Neural crest cell (in vitro differentiated cells): ENCODE measurements at places on chromosomes 6 and 20. TPM values are rescaled to one million over a fixed set of nuclear protein-coding genes. Genes with fewer than 3 reads are reported as not detected.

DNA sequence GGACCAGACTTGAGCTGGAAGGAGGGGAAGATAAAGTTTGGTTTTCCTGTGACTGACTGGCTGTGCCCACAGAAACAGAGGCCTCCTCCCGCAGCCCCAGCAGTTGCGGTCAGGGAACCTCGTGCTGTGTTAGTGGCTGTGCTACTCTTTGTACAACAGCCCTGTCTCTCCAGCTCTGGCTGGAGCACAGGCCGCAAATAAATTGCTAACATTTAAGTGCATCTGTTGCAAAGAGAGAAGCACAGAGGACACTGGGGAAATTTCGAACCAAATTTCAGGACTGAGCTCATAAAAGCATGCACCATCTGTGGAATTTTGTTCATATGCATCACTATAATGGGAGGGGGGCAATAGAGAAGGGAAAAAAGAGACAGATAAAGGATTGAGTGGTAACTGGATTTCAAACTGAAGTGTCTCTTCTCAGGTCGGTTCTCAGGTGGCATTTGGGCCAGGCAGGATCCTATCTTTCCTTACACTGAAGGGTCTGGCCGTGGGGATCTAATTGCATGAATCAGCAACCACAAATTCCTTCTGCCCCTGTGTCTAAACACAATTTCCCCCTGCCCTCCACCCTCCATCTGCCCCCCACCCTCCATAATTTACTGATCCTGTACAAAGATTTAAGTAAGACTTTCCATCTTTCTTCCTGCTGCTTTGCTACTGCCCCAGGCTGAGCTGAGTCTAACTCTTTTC, 88.9 kb upstream of the ATXN1 start:
- no peak for DNase-seq

GRCh38 chr20:10217721-10218410, 764 bp upstream of the SNAP25 start:
- peak; percentile 51 for DNase-seq

- no peak for DNase-seq
Measured at GRCh38 chr6:142373268-142374090, 71.7 kb downstream of the ADGRG6 start.

- DNase-seq: no peak
Measured at GRCh38 chr6:1605893-1606779, 3.6 kb upstream of the FOXC1 start.

GRCh38 chr20:40991181-40991889, 37.3 kb upstream of the TOP1 start:
- no peak for DNase-seq

GRCh38 chr6:166344240-166344639, 1.9 kb upstream of the SFT2D1 start:
- no peak for DNase-seq

- no peak for DNase-seq
Measured at GRCh38 chr20:48187851-48188250, 402.6 kb upstream of the SULF2 start.

DNA sequence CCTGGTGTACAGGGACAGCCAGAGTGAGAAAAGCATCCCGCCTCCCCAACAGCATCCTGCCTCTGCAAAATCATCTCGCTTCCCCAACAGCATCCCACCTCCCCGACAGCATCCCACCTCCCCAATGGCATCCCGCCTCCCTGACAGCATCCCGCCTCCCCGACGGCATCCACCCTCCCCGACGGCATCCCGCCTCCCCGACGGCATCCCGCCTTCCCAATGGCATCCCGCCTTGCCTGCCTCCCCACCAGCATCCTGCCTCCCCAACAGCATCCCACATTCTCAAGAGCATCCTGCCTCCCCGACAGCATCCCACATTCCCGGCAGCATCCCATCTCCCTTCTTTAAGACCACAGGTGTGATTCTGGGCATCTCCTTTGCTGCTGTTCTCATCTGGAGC, 46.0 kb upstream of the NXT1 start:
- DNase-seq: no peak

GRCh38 chr6:34460796-34461507, 4.9 kb upstream of the PACSIN1 start:
- no peak for DNase-seq

GRCh38 chr6:168983925-168984324, 269.7 kb downstream of the THBS2 start:
- DNase-seq: no peak

- DNase-seq: no peak
Measured at GRCh38 chr6:80003826-80004172, 650 bp upstream of the TTK start.

DNA sequence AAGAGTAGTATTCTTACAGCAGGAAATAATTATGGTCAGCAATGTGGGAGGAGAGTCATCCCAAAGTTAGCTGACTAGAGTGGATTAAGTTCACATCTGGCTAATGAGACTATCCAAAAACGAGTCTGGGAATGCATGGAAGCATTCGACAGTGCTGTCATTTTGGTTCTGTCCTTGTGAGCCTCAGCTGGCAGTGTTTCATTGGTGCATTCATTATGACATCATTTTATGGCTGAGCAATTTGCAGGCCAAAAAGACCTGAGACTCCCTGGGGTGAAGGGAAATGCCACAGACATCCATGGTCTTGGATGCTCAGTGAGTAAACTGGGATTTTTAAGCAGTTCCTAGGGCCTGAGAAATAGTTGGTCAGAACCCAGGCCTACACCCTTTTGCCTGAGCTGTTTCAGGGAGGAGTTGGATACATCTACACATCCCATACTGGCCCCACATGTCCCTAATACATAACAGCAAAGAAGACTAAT, 196.4 kb upstream of the CCN2 start:
- DNase-seq: no peak

- DNase-seq: no peak
Measured at GRCh38 chr20:23009636-23010035, 25.5 kb upstream of the SSTR4 start.

GRCh38 chr20:34876406-34877282, at the start of gene ACSS2:
TSS of gene ACSS2 (plus strand) at chr20:34876612. CDS start at chr20:34876646, 34 bp downstream.
- no peak for DNase-seq

DNA sequence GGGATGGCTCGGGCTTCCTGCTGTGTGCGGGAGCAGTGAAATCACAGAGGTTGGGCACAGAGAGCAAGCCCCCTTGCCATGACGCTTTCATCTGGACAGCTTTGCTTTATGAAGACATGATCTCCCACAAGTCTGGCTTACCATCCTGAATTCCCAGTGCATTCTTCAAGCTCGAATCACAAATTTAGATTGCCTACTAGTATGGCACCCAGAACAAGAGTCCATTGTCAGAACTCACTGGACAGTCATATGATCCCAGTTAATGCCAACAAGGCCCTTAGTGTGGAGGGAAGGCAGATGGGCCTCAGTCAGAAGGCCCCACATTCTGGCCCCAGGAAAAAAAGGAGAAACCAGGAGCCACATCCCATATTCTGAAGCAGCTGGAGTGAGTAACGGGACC, 147.3 kb upstream of the FOXQ1 start:
- no peak for DNase-seq

- DNase-seq: no peak
Measured at GRCh38 chr20:41344938-41345728, 4.5 kb downstream of the LPIN3 start.

GRCh38 chr6:95805699-95806098, 210.1 kb upstream of the FUT9 start:
- DNase-seq: no peak

DNA sequence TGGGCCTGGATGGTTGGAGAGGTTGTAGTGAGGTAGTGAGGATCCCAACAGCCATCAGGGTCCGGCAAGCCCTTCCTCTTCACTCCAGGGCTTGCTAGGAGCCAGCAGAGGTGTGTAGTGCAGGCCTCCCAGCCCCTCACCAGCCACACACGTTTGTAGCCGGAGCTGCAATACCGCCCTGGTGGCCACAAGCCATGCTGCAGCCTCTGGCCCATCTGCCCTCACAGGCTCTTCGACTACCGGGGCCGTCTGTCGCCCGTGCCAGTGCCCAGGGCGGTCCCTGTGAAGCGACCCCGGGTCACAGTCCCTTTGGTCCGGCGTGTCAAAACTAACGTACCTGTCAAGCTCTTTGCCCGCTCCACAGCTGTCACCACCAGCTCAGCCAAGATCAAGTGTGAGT, 36.4 kb downstream of the EIF2S2 start:
- DNase-seq: no peak

- no peak for DNase-seq
Measured at GRCh38 chr6:88666901-88667300, 296.5 kb downstream of the RNGTT start.

DNA sequence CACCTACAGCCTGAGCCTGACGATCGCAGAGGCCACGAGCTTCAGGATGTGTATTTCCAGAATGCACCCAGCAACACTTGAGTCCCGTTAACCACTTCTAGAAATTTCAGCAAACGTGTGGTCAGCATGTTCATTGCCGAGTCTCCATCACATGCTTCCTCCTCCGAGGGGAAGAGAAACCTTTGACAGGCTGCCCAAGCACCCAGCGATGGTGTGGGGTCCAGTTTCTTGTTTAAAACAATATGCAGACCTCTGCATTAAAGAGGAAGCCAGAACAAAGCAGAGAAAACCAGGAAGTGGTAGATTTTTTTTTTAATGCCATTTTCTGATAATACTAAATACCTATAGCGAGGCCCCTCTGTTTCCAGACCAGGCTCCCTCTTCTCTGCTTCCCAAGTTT, 71.9 kb downstream of the GNAS-AS1 start:
- DNase-seq: no peak

- DNase-seq: no peak
Measured at GRCh38 chr6:6660339-6661045, 72.0 kb downstream of the LY86 start.

DNA sequence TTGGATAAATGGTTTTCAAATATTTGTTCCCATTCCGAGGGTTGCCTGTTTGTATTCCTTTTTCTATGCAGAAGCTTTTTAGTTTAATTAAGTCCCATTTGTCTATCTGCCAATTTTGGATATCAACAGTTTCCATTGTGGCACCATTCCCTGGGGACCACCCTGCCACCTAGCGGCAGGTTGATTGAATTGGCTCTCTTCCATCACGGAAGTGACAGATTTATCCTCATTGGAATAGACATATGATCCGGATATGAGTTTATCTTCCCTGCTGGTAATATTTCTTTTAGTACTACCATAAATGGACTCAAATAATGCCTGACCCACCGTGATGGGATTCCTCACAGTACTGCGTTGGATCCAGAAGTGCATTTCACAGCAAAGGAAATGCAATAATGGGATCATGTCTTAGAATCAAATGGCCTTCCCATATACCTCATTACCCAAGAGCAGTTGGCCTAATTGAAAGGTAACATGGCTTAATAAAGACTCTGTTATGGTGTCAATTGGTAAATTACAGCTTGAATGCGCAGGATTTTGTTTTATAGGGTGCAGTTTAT, 327.0 kb downstream of the BMP2 start:
- peak; percentile 44 for DNase-seq

DNA sequence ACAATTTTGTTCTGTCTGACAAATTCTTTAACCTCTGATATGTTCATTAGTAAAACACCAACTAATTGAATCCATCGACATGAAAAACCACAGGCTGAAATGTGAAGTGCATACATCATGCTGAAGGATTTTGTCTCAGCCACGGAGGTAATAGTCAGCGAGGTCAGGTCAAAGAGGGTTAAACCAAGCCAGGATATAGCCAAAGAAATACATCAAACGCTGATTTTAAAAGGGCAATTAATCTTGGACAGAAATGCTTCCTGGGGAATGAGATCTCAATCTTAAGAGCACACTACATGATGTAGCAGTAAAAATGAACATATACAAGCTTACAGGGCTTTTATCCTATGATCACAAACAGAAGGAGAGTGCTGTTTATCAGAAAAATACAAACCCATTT, 106.7 kb downstream of the PRDM1 start:
- DNase-seq: no peak

DNA sequence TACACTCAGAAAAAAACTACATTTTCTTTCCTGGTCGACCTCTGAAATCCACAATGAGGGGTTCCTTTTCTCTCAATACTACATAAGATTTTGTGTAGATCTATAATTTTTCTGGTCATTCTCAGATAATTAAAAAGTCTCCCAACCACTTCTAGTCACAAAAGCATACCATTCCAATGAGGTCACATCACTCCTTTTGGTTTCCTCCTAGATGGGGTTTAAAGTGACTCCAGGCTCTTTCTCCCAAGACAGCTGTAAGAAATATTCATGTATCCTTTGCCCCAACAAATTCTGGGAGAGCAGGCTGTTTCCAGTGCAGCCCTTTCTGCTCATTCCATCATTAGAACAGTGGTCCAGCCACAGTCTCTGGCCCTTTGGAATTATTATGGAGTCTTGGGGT, 43.1 kb upstream of the BEND6 start:
- no peak for DNase-seq

- DNase-seq: no peak
Measured at GRCh38 chr6:35717449-35718374, 19.1 kb upstream of the ARMC12 start.

- no peak for DNase-seq
Measured at GRCh38 chr6:149208134-149208601, 109.3 kb upstream of the TAB2 start.

DNA sequence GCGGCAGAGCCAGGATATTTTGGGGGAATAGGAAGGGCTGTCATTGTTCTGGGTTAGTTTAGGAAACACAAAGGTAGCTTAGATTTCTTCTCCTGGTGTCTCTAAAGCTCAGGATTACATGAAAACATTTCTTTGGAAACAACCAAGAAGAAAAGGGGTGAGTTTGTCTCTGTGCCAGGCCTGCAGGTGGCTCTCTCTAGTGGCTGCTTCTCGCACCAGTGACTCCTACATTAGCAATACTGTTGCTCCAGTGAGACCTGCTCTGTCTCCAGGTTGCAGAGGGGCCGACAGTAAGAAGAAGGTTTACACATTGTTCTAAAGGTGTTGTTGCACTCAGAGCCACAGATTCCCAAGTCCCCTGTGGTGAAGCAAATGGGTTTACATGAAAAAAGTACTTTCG, 104.6 kb upstream of the GLP1R start:
- DNase-seq: no peak

NUP43 gene
- total RNA-seq: 67.2 and 73.3 TPM in 2 replicates

GATA5 gene
- total RNA-seq: 0.14 TPM in 1 of 2 replicates, not detected in the other

CAGE1 gene
- total RNA-seq: 0.16 and 0.20 TPM in 2 replicates

EFCAB8 gene
- total RNA-seq: 0.26 TPM in 1 of 2 replicates, not detected in the other

KIAA1755 gene
- total RNA-seq: 8.6 and 9.5 TPM in 2 replicates

PRR18 gene
- total RNA-seq: 0.16 and 0.35 TPM in 2 replicates

C20orf202 gene
- total RNA-seq: 0.18 and 0.23 TPM in 2 replicates

RALY gene
- total RNA-seq: 304 and 313 TPM in 2 replicates

SEMG1 gene
- total RNA-seq: not detected in 2 replicates

JPH2 gene
- total RNA-seq: 0.07 TPM in 1 of 2 replicates, not detected in the other

COL9A3 gene
- 3.8 and 4.6 TPM in 2 replicates for total RNA-seq

ACSS1 gene
- total RNA-seq: 13.1 and 14.0 TPM in 2 replicates

CCN6 gene
- not detected in 2 replicates for total RNA-seq

C6orf47 gene
- 23.5 TPM in 2 replicates for total RNA-seq

FYN gene
- total RNA-seq: 227 and 260 TPM in 2 replicates

ANGPT4 gene
- total RNA-seq: 0.07 TPM in 1 of 2 replicates, not detected in the other

ADGRG6 gene
- total RNA-seq: 78.9 and 83.2 TPM in 2 replicates

LINC00237 gene
- not detected in 2 replicates for total RNA-seq

UBR2 gene
- total RNA-seq: 22.3 and 22.4 TPM in 2 replicates

SGK2 gene
- total RNA-seq: 1.0 and 1.6 TPM in 2 replicates
